ENCODE measurements at places on chromosomes 2 and 18.

DNA sequence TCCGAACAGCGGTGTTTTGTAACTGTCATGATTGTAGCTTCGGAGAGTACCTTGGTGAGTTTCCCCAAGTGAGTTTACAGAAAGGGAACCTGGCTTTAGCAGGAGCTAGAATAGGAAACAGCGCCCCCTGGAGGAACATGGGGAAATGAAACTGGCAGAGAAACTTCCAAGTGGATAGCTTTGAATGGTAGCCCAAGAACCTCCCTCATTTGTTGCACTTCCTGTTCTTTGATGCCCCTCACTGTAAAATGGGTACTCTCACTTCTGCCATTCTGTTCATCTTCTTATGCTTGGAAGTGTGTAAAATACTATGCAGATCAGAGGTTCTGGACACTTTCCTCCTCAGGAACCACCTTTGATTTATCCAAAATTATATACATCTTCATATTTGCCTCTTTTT lies 36.2 kb downstream of the CHST10 start:
- H3K36me3 ChIP-seq = no peaks in the 10 kb centered on the region
- H3K27me3 ChIP-seq = no peaks in the 10 kb centered on the region
- peaks cover 1% of the 10 kb centered on the region for H3K4me1 ChIP-seq
- H3K27ac ChIP-seq = no peak overlapping the region
- DNase-seq = peak; percentile 72

DNA sequence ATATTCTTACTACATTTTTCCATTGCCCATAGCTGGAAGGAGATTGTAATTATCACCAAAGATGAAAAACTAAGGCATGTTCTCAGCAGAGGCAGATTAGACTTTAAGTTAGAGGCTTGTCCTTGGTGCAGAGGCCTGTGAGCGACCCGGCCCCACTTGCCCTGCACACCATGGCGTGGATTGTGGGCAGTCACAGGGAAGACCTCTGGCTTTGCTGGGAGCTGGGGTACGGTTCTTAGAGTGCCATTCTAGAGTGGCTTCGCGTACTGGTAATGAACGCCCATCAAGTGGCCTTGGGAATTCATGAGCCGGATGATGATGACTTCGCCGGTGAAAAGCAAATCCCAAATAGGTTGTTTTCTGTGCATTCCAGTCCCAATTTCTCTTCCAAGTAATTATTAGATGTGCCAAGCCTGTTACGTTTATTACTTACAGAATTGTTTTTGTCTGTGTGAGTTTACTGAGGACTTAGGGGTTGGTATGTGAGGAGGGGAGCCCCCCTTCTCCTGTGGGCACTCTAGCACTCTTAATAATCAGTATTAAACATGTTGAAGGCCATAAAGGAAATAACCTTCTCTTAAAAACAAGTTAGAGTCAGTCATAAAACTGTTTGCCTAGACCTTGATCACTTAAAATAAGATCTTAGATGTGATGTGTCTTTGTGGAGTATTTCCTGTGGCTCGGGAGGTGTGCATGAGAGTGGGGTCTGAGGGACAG lies 90.6 kb downstream of the LDLRAD4 start:
- H3K27me3 ChIP-seq = no peaks in the 10 kb centered on the region
- peaks cover 8% of the 10 kb centered on the region for H3K4me1 ChIP-seq
- H3K36me3 ChIP-seq = peaks cover 1% of the 10 kb centered on the region
- DNase-seq = no peak
- H3K27ac ChIP-seq = no peak overlapping the region
- no peak overlapping the region for H3K4me3 ChIP-seq

DNA sequence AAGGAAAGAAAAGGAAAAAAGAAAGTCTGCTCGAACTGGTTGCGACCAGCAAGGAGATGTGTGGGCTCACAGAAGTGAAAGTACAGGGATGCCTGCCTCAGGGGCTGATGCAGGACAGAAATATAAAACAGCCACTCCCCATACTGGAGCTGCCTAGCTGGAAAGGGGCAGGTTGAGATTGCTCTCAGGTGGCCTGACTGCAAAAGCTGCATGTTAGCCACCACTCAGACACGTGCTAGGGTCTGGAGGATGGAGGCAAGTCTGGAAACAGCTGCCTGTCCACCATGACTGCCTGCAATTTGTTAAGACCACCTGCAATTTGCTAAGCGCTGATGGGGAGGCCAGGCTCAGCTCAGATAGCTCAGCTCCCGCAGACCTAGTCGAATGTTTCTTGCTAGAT lies 17.9 kb downstream of the B3GNT7 start:
- no peak overlapping the region for H3K4me3 ChIP-seq
- no peak overlapping the region for H3K27ac ChIP-seq
- H3K36me3 ChIP-seq = no peaks in the 10 kb centered on the region
- H3K4me1 ChIP-seq = peaks cover 13% of the 10 kb centered on the region
- DNase-seq = no peak
- peaks cover 11% of the 10 kb centered on the region for H3K27me3 ChIP-seq

- DNase-seq = no peak
- no peak overlapping the region for H3K4me3 ChIP-seq
- no peaks in the 10 kb centered on the region for H3K4me1 ChIP-seq
- no peaks in the 10 kb centered on the region for H3K27me3 ChIP-seq
- no peak overlapping the region for H3K27ac ChIP-seq
These were observed 30.7 kb upstream of the ACAA2 start for GRCh38 chr18:49843778-49844625.

GRCh38 chr2:88606371-88607030 lies 20.8 kb downstream of the EIF2AK3 start:
- no peaks in the 10 kb centered on the region for H3K36me3 ChIP-seq
- DNase-seq = no peak
- H3K4me1 ChIP-seq = peaks cover 4% of the 10 kb centered on the region
- no peak overlapping the region for H3K4me3 ChIP-seq
- no peaks in the 10 kb centered on the region for H3K27me3 ChIP-seq
- no peak overlapping the region for H3K27ac ChIP-seq

GRCh38 chr2:171924170-171924942 lies 2.1 kb downstream of the HAT1 start:
- H3K4me1 ChIP-seq = peaks cover 12% of the 10 kb centered on the region
- H3K27me3 ChIP-seq = no peaks in the 10 kb centered on the region
- peak overlapping the region; percentile 87 for H3K4me3 ChIP-seq
- peaks cover 6% of the 10 kb centered on the region for H3K36me3 ChIP-seq
- H3K27ac ChIP-seq = peak overlapping the region; percentile 19

DNA sequence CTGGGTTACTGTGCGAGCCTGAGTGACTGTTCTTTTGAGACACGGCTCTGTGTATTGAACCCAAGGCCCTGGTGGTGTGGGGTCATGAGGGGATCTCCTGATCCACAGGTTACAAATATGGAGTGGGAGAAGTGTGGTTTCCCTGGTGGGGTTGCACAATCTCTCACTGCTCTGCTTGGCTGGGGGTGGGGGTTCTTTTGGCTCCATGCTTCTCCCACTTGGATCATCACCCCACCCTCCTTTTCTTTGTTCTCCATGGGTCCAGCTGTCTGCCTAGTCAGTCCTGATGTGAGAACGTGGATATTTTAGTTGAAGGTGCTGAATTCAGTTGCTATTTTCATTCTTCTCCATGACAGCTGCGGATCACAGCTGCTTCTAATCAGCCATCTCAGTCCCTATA lies 37.8 kb downstream of the AGPS start:
- H3K36me3 ChIP-seq = peaks cover 75% of the 10 kb centered on the region
- DNase-seq = no peak
- no peaks in the 10 kb centered on the region for H3K27me3 ChIP-seq
- H3K4me1 ChIP-seq = no peaks in the 10 kb centered on the region
- H3K27ac ChIP-seq = no peak overlapping the region
- H3K4me3 ChIP-seq = no peak overlapping the region

DNA sequence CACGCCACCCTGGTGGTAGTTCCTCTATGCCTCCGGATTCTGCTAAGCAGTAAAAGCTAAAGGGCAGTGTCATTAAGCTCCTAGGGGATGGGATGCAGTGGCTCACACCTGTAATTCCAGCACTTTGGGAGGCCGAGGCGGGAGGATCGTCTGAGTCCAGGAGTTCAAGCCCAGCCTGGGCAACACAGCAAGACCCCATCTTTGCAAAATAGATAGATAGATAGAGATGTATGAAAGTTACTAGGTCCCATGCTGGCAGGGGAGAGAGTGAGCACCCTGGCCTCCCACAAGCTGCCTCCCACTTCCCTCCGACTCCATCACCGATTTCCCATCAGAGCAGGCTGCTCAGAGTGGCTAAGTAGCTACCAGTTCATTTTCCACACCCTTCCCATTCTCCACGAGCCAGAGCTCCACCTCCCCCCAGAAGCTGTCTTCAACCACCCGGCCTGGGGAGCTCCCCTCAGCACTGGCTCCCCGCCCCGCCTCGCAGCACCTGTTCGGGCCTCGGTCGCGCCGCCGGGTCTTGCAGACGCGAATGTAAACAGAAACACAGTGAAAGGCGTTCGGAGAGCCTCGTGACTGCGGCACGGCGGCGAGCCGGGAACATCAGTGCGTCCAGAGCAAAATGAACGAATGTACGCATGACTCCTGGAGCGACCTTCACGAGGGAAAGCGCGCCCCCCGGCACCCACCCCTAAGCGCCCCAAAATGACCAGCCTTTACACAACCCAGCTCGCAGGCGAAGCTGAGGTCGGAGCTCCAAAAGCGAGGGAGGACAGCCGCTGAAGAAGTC lies 598 bp upstream of the CEP68 start:
- H3K4me3 ChIP-seq = peak overlapping the region; percentile 94
- peak; percentile 54 for DNase-seq
- peak overlapping the region; percentile 95 for H3K27ac ChIP-seq
- no peaks in the 10 kb centered on the region for H3K36me3 ChIP-seq
- H3K27me3 ChIP-seq = no peaks in the 10 kb centered on the region
- peaks cover 21% of the 10 kb centered on the region for H3K4me1 ChIP-seq

- DNase-seq = no peak
- no peak overlapping the region for H3K4me3 ChIP-seq
- no peaks in the 10 kb centered on the region for H3K27me3 ChIP-seq
These were observed 476.1 kb downstream of the DCC start for GRCh38 chr18:52816121-52816520.

GRCh38 chr2:190350371-190350770 lies 7.0 kb downstream of the INPP1 start:
- no peak overlapping the region for H3K4me3 ChIP-seq
- H3K4me1 ChIP-seq = peaks cover 27% of the 10 kb centered on the region
- H3K27me3 ChIP-seq = no peaks in the 10 kb centered on the region
- H3K27ac ChIP-seq = no peak overlapping the region
- H3K36me3 ChIP-seq = no peaks in the 10 kb centered on the region
- no peak for DNase-seq

- no peak for DNase-seq
- no peaks in the 10 kb centered on the region for H3K27me3 ChIP-seq
- H3K4me3 ChIP-seq = no peak overlapping the region
- no peak overlapping the region for H3K27ac ChIP-seq
- H3K36me3 ChIP-seq = no peaks in the 10 kb centered on the region
- H3K4me1 ChIP-seq = peaks cover 8% of the 10 kb centered on the region
These were observed 178.1 kb upstream of the FSHR start for GRCh38 chr2:49332415-49332814.

DNA sequence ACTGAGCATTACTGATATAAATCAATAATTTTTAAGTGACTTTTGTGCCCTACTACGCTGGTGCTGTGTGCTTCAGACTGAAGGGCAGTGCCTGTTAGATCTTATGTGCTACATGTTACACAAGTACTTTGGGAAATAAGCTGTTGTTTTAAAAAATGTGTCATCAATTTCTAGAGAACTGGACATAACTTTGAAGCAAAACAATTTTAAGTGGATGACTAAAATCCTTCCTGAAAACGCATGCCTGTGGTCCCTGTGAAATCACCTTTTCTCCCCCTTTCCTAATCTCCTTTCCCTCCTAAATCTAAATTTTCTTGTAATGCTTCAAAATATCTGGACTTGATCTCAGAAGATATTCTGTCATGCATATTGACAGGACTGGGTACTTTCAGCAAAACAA lies 7.1 kb upstream of the IL1RL1 start:
- H3K27me3 ChIP-seq = peaks cover 7% of the 10 kb centered on the region
- no peaks in the 10 kb centered on the region for H3K4me1 ChIP-seq
- no peaks in the 10 kb centered on the region for H3K36me3 ChIP-seq
- H3K27ac ChIP-seq = no peak overlapping the region
- DNase-seq = no peak

DNA sequence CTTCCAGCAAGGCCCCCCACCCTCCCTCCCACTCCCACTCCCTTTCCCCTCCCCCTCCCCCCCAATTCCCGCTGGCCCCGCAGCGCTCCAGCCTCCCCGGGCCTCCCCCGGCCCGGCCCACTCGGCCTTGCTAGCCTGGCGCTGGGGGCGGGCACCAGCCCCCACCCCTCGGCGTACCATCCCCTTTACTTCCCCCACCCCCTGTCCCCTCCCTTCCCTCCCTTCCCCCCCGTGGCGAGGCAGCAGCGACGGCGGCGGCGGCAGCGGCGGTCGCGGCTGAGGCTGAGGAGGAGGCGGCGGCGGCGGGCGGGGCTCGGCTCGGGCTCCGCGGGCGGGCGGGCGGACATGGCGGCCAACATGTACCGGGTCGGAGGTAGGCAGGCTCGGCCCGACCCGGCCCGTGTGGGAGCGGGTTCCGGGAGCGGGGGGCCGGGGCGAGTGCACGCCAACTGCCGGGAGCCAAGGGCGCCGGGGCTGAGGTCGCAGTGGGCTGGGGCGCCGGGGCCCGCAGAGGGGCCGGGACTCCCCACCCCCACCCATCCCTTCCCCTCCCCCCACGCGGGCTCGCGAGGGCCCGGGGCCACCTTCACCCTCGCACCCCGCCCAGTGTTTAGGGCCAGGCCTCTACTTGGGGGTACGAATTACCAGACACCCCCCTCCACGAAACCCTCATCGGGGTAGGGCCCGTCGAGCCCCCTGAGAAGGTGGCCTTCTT lies at the start of gene MTA3:
Gene MTA3, plus strand, starts transcription at position 232 of the 715 bp plus-strand sequence. Its CDS starts 114 bp downstream, at position 346.
- DNase-seq = peak; percentile 52
- H3K4me1 ChIP-seq = peaks cover 13% of the 10 kb centered on the region
- H3K27ac ChIP-seq = peak within 1 kb of the TSS; percentile 92
- H3K36me3 ChIP-seq = peaks cover 11% of the 10 kb centered on the region
- H3K4me3 ChIP-seq = peak within 1 kb of the TSS; percentile 84
- no peaks in the 10 kb centered on the region for H3K27me3 ChIP-seq

DNA sequence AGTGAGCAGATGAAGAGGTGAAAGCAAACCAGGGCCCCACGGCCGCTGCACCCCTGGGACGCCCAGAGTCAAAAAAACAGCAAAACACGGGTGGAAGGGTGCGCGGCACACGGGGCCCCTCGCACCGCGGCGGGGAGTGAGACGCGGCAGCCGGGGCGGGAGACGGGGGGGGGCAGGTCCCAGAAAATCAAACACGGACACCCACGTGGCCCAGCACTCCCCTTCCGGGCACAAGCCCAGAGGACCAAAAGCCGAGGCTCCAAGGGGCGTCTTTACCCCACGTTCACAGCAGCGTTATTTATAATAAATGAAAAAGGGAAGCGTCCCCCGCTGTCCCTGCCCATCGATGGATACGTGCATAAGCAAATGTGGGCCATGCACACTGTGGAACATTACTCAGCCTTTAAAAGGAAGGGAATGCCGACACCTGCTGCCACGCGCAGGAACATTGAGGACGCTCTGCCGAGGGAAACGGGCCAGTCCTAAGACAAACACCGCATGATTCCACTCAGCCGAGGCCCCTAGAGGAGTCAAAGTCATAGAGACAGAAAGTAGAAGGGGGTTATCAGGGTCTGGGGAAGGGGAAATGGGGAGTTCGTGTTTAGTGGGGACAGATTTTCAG lies 677 bp upstream of the COPS9 start:
- H3K4me3 ChIP-seq = peak overlapping the region; percentile 82
- DNase-seq = no peak
- peak overlapping the region; percentile 37 for H3K27ac ChIP-seq
- peaks cover 4% of the 10 kb centered on the region for H3K36me3 ChIP-seq
